ENCODE measurements at places on chromosomes 4 and X.

DNA sequence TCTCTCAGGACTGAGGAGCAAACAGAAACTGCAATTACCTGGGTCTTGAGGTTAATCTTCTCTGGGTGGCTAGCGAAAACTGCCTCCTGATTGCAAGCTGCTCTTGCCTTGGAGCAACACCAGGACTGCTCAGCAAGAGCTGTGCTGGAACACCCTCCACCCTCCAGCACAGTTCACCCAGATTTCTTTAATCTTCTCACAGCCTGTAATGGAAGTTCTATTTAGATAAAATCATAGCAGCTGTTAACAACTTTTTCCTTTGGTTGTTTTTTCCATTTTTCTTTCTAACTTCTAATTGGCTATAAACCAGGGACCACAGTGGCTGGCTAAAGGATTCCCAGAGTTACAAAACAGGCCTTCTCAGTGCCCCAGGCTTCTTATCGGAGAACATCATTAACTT, 36.3 kb downstream of the OPHN1 start:
- no peak for DNase-seq

- DNase-seq = no peak
Measured at GRCh38 chrX:24131476-24131875, 18.1 kb upstream of the ZFX start.

GRCh38 chr4:38785901-38786402, 3.2 kb upstream of the TLR10 start:
- no peak for DNase-seq

DNA sequence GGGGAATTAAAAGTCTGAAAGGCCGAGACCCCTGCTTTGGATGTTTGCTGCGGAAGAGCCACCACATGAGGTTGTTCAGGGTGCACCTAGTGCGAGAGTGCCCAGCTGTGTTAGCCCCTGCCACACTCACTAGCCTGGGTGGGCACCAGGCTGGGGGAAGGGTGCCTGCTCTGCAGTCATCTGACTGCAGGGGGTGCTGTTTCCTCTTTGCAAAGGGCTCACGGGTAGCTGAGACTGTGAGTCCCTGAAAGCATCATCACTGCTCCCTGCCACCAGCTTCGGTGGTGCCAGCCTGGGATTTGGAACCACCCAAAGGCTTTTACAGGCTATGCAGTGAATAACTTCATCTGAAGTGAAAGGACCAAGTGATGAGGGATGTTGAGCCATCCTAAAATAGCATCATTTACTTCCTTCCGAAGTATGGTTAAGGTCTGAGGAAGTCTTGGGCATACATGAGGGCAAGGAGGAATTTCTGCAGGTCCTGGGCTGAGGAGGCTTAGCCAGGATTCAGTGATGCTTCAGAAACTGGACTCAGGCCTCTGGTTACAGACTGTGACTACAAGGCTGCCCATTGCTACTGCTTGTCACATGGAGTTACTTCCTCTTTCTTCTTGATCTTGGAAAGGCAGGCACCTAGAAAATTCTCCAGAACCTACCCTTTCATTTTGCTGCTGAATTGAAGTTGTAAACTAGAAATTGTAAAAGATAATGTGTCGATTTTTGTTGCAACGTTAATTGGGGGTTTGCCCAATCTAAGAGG, 293.2 kb upstream of the PRPS2 start:
- no peak for DNase-seq

DNA sequence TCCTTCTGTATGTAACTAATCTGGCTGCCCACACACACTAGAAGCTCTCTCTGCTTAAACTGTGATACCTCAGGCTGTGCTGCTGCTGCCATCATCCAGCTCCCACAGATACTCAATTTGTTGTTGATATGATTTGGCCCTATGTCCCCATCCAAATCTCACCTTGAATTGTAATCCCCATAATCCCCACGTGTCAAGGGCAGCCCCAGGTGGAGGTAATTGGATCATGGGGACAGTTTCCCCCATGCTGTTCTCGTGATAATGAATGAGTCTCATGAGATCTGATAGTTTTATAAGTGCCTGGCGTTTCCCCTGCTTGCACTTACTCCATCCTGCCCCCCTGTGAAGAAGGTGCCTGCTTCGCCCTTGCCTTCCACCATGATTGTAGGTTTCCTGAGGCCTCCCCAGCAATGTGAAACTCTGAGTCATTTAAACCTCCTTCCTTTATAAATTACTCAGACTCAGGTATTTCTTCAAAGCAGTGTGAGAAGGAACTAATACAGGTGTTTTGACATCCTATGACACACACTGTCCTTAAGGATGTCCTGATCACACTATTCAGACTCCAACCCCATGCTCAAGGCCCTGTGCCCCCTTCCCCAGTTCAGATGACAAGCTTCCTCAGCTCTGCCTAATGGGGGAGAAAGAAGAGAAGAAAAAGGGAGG, 2.9 kb upstream of the ATOH1 start:
- no peak for DNase-seq

- no peak for DNase-seq
Measured at GRCh38 chr4:41692717-41693345, 55.7 kb downstream of the PHOX2B start.

- peak; percentile 38 for DNase-seq
Measured at GRCh38 chrX:46903458-46904242, 8.6 kb upstream of the JADE3 start.

DNA sequence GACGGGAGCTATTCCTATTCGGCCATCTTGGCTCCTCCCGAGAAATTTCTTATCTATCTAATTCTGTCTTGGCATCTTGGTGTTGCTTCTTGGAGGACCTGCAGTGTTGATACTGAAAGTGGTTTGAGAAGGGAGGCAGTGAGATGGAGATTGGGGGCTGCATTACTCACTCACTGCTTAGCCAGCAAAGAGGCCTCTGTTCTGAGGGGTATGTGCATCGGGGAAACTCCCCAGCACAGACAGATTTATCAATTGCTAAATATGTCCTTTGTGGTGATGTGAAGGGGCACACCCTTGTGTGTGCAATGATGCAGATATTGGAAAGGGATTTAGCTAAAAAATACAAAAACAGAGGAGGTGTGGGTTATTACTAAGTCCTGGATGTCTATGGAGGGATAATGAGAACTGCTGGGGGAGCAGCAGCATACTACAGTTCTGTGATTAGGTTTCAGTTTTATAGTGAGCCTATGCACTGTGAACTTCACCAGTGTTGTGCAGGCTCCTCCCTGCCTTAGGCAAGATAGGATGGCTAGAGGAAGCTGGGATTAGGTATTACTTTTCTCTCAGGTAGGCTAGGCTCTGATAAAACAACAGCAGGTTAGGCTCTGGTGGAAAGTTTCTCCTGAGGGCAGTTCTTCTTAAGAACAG, 279.0 kb downstream of the HS3ST1 start:
- no peak for DNase-seq
